Retinal pigment epithelial cell (primary cell): ENCODE measurements at places on chromosomes 6 and 20.

DNA sequence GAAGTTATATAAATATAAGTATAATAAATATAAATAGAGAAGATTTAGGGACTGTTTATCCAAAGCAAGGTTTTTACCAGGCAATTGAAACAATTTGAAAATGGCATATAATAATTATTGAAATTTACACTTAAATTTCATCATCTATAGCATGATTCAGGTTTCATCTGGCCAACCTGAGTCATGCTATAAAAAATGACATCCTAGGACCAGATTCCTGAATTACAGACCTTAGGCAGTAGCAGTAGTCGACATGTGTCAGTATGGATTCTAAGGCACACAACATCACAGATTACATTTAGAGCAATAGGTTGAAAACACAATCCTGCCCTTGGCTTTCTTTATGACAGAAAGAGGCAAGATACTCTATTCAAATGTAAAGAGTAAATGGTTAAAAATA, 592.3 kb downstream of the PHF3 start:
- DNase-seq: no peak

DNA sequence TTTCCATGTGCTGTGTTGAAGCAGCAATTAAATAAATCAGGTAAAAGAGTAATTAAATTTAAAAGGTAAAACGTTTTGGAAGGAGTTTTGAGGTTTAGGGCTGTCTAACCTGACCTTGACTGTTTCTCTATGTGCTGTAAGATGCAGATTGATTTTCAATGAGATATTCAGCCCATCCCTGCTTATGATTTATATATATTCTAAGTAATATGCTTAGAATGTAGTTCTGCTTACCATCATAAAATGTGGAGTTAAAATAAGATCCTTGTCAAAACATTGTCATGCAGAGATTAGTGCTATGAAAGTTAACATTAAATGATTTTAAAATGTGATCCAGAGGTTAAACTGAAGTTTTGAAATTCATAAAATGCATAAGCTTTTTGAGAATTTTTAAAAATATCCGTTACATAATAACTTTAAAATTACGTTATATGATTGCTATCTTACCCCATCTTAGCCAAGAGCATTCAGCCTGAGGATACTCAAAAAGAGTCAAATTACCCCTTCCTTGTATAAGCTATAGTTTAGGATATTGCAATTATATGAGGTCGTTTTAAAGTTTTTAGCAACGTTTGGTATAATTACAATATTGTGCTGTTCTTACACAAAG, 122.5 kb downstream of the MTHFD1L start:
- DNase-seq: no peak

DNA sequence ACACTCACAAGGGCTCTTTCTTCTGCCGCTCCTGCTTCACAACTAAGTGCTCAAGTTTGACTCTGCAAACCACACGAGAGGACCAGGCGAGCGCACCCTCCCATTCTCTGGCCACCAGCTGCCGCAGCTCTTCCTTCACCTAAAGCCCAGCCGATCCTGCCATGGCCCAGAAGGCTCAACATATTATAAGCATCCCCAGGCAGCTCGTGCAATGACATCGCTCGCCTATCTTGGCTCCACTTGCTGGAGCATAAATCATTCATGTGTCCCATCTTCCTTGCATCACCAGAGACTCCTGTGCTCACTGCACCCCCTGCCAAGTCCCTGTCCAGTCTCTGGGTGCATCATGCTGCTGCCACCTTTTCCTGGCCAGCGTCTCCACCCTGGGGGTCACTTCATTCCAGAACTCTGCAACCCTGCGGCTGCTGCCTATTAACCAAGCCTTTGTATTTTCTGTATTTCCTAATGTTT, 59.0 kb downstream of the PSMG4 start:
- no peak for DNase-seq

GRCh38 chr6:151448623-151449022, 3.3 kb downstream of the RMND1 start:
- DNase-seq: no peak

DNA sequence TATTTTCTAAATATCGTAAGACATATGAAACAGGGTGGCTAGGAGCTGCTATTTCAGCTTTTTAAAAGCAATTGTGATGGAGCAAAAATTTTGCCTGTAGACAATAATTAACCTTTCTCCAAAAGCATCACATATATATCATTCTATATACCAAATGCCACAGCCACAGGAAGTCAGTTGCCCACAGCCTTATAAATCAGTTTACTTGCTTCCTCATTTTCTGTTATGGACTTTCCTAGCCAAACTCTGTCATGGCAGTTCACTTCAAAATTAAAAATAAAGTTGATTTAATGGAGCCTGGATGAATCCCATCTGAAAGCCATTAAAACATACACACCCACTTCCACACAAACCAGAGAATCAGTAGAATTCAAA, 93.4 kb upstream of the NHSL1 start:
- no peak for DNase-seq

DNA sequence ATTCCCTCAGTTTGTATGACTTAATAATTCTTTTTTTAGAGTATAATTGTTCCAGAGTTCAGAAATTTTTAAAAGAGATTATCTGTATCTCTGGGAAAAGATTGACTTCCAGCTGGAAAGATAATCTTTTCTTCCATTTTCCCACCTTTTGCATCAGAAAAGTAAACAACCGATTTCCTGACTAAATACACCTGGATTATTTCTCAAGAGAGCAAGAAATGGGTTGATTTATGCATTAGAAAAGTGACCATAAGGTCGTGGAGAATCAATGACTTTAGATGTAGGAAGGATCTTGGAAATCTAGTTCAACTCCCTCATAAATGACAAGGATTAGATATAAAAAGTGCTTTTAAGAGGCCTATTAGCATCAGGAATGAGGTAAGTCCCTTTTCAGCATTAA, 79.9 kb downstream of the SGK1 start:
- DNase-seq: no peak

DNA sequence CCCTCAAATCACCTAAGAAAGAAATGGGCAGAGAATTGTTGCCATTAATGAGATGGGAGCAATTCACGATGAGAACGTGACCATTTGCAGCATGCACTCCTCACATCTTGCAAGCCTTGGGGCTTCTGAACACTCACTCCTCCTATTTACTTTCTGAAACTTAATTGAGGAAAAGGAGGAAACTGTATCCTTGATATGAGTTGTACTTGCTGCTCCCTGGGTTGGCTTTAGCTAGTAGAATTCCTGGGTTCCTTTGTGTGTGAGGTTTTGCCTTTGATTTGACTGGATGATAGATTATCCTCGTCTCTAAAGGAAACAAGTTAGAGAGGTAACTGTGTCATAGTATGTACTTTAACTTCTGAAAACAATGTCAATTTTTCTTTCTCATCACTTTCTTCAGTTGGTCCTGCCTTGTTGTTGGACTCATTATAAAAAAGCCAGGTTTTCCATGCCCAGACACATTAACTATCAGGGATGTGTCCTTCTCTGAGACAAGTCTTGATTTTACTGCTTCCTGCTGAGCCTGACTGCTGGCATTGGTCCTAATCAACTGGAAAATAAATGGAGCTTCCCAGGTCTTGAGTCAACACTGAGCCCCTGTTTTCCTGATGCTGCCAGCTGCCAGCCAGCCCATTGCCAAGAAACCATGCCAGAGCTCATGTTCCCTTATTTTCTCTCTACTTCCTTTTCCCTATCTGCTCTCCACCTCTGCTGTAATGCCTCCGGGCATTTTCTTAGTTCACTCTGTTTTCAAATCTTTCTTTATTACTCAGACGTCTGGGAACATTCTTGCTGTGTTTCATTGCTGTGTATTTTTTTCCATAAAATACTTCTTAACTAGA, 6.0 kb upstream of the MRAP2 start:
- DNase-seq: no peak

GRCh38 chr20:36547186-36548005, 6.1 kb downstream of the MYL9 start:
- DNase-seq: no peak

DNA sequence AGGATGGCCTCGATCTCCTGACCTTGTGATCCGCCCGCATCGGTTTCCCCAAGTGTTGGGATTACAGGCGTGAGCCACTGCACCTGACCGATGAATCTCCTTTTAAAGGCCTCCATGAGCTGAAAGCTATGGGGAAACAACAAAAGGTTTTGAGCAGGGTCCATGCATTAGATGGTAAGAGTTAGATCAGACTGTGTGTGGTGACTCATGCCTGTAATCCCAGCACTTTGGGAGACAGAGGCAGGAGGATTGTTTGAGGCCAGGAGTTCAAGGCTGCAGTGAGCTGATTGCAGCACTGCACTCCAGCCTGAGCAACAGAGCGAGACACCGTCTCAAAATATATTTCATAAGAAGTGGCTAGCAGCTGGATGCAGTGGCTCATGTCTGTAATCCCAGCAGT, 41.0 kb upstream of the BCLAF1 start:
- no peak for DNase-seq

DNA sequence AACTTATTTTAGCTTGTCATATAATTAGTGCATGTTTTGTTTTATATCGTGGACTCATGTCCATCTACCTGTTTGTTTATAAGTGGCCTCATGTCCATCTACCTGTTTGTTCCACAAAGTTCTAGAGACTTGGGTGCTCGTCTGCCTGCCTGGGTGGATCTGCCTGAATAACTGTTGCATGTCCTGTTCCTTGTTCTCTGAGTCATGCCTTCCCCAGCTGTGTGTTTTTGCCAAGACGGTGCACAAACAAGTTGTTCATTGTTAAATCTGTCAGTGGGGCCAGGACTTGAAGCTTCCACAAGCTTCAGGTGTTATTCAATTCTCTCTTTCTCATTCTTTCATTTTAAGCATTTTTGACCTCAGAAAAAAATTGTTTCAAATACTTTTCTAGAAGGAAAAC, 358.0 kb upstream of the CITED2 start:
- no peak for DNase-seq

- no peak for DNase-seq
These were observed 1.9 kb upstream of the SLC4A11 start for GRCh38 chr20:3240776-3241363.

DNA sequence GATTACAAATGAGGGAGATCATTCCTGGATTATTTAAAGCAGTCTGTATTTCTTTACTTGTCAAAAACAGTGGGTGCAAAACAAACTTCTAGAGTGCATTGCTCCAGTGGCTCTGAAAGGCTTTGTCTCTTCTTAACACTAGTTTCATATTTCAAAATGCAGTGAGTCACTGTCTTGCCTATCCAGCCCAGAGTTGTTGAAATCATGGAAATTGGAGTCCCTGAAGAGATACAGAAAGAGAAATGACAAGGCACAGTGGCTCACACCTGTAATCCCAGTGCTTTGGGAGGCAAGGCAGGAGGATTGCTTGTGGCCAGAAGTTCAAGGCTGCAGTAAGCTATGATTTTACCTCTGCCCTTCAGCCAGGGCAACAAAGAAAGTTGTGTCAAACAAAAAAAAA, 11.3 kb downstream of the SLC2A12 start:
- no peak for DNase-seq

- DNase-seq: no peak
These were observed 995 bp downstream of the ZFP64 start for GRCh38 chr20:52190437-52191131.

DNA sequence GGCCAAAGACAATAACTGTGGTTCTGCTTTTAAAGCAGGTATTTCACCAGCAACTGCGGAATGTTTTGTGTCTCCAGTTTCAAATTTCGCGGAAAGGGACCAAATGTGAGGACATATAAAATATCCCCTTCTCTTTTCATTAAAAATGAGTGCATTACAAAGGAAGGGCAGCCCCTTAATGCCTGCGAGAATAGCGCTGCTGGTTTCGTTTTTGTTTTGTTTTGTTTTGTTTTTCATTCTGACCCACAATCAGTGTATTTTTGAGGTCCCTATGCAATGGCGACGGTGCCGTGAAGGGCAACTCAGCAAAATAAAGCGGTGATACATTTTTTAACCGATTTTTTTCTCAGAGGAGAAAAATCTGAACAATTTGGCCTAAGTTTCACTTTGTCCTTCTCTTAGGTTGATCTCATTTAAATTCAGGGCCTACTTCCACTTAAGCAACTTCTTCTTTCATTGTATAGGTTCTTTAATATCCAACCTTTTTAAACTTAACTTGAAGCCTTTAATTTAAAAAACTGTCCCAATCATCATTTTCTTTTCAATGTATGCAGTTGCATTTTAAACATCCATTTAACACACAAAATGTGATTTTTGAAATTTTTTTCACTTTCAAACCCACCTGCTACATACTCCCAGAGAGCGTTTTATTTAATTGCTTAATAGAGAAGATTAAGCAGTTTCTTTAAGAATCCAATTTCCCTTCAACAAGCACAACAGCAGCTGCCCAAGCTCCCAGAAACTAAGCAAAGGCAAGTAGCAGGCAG, 2.9 kb upstream of the HIVEP2 start:
- no peak for DNase-seq

DNA sequence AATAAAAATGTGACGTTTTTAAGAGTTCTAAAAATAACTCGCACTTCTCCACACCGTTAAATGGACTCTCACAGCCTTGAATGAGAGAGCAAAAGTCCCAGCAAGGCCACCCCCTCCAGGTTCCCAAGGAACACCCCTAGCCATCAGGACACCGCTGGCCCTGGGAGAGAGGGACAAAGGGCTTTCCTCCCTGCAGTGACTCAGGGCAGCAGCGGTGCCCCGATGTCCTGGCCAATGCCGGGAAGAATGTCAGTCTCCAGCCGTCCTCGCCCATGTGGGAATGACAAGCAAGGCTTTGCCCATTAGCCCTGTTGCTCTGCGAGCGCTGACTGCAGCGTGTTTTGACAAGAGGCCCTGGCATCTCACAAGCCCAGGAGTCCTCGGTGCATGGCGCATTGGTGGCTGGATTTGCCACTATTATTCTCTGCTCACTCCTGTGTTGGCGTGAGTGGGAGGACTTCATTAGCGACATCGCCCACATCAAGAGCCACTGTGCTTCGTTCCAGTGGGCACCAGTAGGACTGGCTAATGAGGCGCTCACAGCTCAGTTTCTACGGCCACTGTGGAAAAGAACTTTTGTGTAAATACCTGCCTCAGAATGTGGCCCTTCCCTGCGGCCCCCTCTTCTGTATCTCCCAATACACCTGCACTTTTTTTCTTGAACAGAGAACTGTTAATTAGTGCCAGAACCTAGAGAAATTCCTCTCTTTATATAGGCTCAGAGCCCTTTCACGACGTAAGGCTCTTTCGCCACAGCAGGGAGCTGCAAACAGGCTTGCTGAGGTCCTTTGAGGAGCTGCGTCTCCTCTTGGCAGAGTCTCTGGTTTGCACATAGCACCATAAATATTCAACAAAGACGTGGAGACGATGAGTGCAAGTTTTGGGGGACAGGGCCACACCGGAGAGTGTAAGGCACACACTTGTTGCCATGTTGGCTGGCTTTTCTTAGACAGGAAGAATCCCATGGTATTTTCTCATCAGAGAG, 336.6 kb downstream of the TAF4 start:
- DNase-seq: no peak

GRCh38 chr6:21588481-21589351, 4.8 kb upstream of the SOX4 start:
- DNase-seq: peak; percentile 82

GRCh38 chr6:7391151-7391550, 1.5 kb downstream of the RIOK1 start:
- DNase-seq: no peak

DNA sequence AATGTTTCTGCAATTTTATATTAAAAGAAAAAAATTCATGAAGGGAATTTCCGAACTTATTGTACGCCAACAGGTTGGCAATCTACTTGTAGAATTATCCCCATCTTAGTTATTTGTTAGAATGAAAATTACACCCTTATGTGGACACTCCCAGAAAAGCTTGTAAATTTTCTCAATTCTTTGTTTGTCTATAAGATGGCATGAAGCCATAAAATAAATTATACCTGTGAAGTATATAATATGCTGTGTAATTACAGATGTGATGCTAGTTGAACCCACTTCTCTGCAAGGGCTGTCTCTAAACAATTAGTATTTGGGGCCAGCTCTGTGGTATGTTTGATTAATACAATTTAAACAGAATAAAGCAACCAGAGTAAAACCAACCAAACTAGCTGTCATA, 52.1 kb upstream of the DSP start:
- no peak for DNase-seq
